ENCODE measurements at places on chromosomes 1 and 21. TPM values are rescaled to one million over a fixed set of nuclear protein-coding genes. Genes with fewer than 3 reads are reported as not detected.

The HPCAL4 gene
- 0.55 TPM for total RNA-seq

The SPRR1B gene
- 1.8 TPM for total RNA-seq

The CCDC17 gene
- total RNA-seq: 3.4 TPM

DNA sequence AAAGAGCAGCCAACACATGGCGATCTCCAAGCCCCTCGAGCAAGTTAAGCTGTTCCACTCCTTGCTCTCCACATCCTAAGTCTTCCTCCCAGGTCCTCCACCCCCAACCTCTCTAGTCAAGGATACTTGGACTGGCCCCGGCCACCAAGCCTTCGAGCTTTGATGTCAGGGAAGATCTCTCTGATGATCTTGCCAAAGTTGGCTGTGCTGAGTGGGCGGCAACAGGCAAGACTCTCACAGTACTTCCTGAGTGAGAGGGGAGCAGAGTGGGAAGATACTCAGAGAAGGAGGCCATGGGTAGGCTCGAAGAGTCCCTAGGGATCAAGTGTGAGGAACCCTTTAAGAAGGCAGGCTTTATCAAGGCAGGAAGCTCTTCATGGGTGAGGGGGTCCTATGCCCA, 2.8 kb downstream of the RFX5 start:
- no peak for DNase-seq
- H3K36me3 ChIP-seq: peaks cover 34% of the 10 kb centered on the region
- H3K27ac ChIP-seq: no peak overlapping the region
- no peak overlapping the region for H3K4me3 ChIP-seq
- H3K4me1 ChIP-seq: peaks cover 28% of the 10 kb centered on the region

The OR2T35 gene
- not detected for total RNA-seq

DNA sequence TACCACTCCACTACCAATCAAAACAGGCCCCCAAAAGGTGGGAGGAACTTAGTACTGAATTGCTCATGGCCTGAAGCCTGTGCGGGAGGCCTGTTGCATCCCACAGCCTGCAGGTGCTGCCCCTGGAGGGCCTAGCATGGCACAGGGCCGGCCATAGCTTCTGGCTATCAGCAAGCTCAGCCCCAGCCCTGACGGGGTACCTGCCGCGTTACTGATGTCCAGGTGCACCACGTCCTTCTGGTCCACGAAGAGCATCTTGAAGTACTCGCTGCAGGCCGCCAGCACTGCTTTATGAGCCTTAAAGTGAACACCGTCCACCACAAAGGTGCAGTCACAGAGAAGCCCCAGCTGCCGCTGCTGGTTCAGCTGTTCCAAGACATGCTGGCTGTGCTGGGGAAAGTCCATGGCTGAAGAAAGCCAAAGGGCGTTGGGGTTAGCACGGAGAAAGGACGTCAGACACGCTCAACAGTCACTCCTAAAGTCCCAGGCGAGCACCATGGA, 27.8 kb downstream of the ZBTB17 start:
- peak overlapping the region; percentile 96 for H3K27ac ChIP-seq
- peaks cover 56% of the 10 kb centered on the region for H3K4me1 ChIP-seq
- no peak for DNase-seq
- H3K27me3 ChIP-seq: no peaks in the 10 kb centered on the region
- H3K36me3 ChIP-seq: peaks cover 50% of the 10 kb centered on the region
- no peak overlapping the region for H3K4me3 ChIP-seq

- no peak for DNase-seq
- no peak overlapping the region for H3K4me3 ChIP-seq
- H3K4me1 ChIP-seq: no peaks in the 10 kb centered on the region
- H3K27ac ChIP-seq: no peak overlapping the region
Observed at GRCh38 chr21:18041012-18041411, 203.6 kb upstream of the CHODL start.

The SLC30A1 gene
- total RNA-seq: 33.9 TPM

The HTR6 gene
- 0.23 TPM for total RNA-seq

DNA sequence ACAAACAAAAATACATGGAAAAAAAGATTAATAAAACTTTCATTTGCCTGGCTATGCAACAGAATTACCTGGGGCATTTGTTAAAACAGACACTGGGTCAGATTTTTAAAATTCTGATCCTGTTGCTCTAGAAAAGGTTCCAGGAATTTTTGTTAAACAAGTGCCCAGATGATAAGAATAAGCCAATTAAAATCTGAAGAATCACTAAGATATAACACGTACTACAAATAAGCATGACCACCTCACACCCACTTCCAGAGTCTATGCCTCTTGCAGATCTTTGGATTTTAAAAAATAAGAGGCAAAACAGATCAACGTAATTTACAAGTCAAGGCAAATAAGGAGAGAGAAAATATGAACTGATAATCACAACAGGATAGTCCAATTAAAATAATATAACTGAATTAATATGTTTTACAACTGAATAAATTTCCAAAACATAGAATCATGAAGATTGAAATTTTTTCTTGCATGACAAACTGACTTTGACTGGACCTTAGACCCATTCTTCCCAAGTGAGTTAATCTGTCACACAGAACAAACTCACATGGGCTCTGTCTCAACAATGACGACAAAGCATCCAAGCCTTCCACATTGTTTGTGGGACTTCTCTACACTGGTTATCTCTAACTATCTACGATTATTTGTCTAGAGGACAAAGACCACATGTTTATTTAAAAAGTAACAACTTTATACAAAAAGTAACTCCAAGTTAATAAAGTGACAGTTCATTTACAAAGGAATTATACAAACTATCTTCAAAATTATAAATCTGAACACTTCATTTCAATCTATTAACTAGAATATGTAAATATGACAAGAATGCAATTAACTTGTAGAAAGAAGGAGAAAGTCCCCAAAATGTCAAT, 56.9 kb downstream of the COP1 start:
- no peak for DNase-seq
- no peaks in the 10 kb centered on the region for H3K27me3 ChIP-seq
- H3K4me1 ChIP-seq: no peaks in the 10 kb centered on the region
- no peak overlapping the region for H3K4me3 ChIP-seq
- peaks cover 23% of the 10 kb centered on the region for H3K36me3 ChIP-seq

- no peak overlapping the region for H3K27ac ChIP-seq
- no peaks in the 10 kb centered on the region for H3K36me3 ChIP-seq
- DNase-seq: no peak
Observed at GRCh38 chr1:179036844-179037465, 11.3 kb downstream of the FAM20B start.

The PGLYRP4 gene
- 13.0 TPM for total RNA-seq

The FASLG gene
- not detected for total RNA-seq

- no peaks in the 10 kb centered on the region for H3K27me3 ChIP-seq
- no peak overlapping the region for H3K4me3 ChIP-seq
Observed at GRCh38 chr1:172255223-172255560, 165.3 kb upstream of the C1orf105 start.

The SPRR2E gene
- 256 TPM for total RNA-seq

GRCh38 chr21:29053011-29053553, 20.4 kb downstream of the CCT8 start:
- no peaks in the 10 kb centered on the region for H3K4me1 ChIP-seq
- H3K4me3 ChIP-seq: no peak overlapping the region
- no peak for DNase-seq

- no peak overlapping the region for H3K4me3 ChIP-seq
- H3K4me1 ChIP-seq: peaks cover 18% of the 10 kb centered on the region
- H3K27ac ChIP-seq: no peak overlapping the region
- peaks cover 41% of the 10 kb centered on the region for H3K27me3 ChIP-seq
Observed at GRCh38 chr1:21663951-21664805, 5.0 kb downstream of the RAP1GAP start.

- no peaks in the 10 kb centered on the region for H3K27me3 ChIP-seq
- H3K4me1 ChIP-seq: no peaks in the 10 kb centered on the region
- no peak overlapping the region for H3K4me3 ChIP-seq
- H3K27ac ChIP-seq: no peak overlapping the region
- H3K36me3 ChIP-seq: no peaks in the 10 kb centered on the region
Observed at GRCh38 chr1:86184426-86184825, 27.9 kb upstream of the COL24A1 start.

The OR14K1 gene
- total RNA-seq: not detected

GRCh38 chr1:81209461-81209860, 591.3 kb upstream of the ADGRL2 start:
- H3K4me3 ChIP-seq: no peak overlapping the region
- DNase-seq: no peak
- no peaks in the 10 kb centered on the region for H3K36me3 ChIP-seq
- H3K27ac ChIP-seq: no peak overlapping the region

DNA sequence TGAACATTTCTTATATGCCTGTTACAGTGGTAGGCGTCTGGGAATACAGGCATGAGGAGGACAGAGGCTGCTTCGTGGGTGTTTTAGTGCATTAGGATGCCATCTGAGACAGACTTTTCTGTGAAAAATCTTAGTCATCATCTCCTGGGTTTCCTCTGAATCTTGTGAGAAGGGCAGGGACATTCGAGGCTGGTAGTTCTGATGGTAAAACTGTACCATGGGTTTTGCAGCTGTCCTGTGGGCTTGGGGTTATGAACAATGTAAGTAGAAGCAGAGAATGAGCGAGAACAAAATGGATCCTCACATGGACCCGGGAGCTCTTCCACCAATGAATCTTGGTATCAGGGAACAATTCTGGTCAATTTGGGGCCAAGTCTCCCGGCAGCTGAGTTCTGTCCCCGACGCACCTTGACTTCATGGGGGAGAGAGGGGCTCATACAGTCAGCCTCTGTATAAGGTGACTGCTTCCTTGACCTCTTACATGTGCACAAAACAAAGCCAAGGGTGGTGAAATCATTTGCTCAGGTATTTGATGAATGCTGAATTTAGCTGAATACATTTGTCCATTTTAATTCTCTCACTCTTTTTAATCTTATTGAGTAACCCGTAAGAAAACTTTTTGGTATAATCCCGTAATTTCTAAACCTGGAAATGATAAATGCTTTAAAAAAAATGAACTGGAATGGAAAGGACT, 63.6 kb upstream of the ERRFI1 start:
- no peak overlapping the region for H3K27ac ChIP-seq
- peaks cover 11% of the 10 kb centered on the region for H3K4me1 ChIP-seq
- DNase-seq: no peak
- H3K27me3 ChIP-seq: no peaks in the 10 kb centered on the region
- H3K36me3 ChIP-seq: no peaks in the 10 kb centered on the region

The CFHR1 gene
- not detected for total RNA-seq

The DYNLT4 gene
- total RNA-seq: not detected

DNA sequence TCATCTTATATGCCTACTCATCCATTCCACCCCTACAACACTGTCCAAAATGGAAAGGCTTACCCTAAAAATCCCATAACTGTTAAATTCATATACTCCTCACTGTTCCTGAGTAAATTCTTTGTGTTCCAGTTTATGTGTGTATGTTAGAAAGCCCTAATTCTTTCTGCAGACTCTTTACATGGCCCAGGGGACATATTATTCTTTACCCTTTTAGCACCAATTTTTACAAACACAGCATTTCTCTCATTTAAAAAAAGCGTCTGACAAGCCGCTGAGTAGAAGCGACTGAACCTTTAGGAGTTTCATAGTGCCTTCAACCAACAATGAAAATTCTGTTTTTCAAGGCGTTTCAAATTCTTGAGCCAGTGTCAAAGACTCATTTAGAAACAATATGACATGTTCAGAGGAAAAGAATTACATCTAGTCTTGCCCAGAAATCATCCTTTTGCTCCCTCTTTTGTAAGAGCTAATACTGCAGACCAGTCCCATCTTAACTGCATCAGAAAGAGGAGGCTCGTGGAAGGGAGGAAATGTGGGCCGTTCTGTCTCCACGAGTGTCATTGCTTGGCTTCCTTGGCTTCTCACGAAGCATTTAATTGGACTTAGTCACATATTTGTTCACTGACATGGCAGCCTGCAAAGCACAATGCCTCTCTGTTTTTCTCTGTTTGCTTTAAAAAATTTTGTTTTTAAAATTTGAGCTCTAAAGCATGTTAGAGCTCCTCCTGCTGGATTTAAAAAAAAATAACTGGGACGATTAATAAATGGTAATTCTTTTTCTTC, 21.3 kb upstream of the C1orf105 start:
- H3K4me1 ChIP-seq: peaks cover 45% of the 10 kb centered on the region
- peak; percentile 74 for DNase-seq
- H3K36me3 ChIP-seq: no peaks in the 10 kb centered on the region
- no peak overlapping the region for H3K4me3 ChIP-seq
- H3K27ac ChIP-seq: peak overlapping the region; percentile 85

- H3K4me1 ChIP-seq: peaks cover 26% of the 10 kb centered on the region
- H3K4me3 ChIP-seq: no peak overlapping the region
- H3K27me3 ChIP-seq: no peaks in the 10 kb centered on the region
Observed at GRCh38 chr1:23417570-23417969, 7.0 kb downstream of the TCEA3 start.

DNA sequence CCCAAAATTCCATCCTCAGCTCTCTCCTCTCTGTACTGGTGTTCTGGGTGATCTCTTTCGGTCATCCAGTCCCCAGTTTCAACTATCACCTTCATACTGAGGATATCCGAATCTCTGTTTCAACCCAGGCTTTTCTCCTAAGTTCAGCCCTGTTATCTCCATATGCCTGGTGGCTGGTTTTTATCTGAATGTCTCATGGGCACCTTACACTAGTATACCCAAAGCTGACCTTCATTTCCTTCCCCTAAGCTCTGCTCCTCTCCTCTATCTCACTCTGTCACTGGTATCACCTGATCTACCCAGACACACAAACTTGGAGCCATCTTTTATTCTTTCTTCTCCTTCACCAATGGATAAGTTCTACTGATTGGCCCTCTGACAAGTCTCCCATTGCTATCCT, 53.0 kb downstream of the LRRC71 start:
- H3K27me3 ChIP-seq: no peaks in the 10 kb centered on the region
- no peak overlapping the region for H3K4me3 ChIP-seq
- no peak overlapping the region for H3K27ac ChIP-seq
- no peak for DNase-seq
- H3K36me3 ChIP-seq: peaks cover 76% of the 10 kb centered on the region
- H3K4me1 ChIP-seq: no peaks in the 10 kb centered on the region

DNA sequence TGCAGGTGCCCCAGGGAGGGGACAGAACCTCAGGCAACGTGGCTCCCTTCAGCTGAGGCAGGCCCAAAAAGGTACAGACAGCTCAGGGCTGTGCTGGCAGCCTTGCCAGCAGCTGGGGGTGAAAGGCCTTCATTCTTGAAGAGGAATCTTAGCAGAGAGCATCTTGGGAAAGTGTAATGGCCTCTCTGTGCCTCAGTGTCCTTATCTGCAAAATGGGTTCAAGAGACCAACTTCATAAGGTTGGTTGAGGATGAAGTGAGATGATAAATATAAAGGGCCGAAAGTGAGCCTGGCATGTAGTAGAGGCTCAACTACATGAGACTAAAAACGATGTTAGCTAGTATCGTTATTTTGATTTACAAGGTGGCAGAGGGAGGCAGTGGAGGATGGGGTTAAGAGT, 26.2 kb downstream of the TMCO4 start:
- H3K27me3 ChIP-seq: no peaks in the 10 kb centered on the region
- DNase-seq: no peak
- H3K4me1 ChIP-seq: no peaks in the 10 kb centered on the region
- peaks cover 46% of the 10 kb centered on the region for H3K36me3 ChIP-seq
